ENCODE measurements at places on chromosomes 16 and 17.

- no peak for DNase-seq
These were observed 44.8 kb upstream of the CLEC18B start for GRCh38 chr16:74465851-74466685.

DNA sequence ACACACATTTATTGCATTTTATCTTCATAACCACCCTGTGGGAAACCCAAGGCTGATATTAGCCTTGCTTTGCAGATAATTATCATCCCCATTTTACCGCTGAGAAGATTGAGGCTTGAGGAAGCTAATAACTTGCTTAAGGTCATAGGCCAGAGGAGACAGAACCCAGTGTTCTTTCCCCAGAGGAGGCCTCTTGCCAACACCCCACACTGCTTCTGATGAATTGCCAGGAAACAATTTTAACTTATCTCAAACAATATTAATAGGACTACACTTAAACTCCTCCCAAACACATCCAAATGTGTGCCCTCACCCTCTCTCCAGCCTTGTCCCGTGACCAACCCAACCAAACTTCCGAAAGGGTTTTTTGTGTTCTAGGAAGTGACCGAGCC lies 2.1 kb upstream of the SPG7 start:
- no peak for DNase-seq

GRCh38 chr17:31738996-31739699 lies 119.9 kb downstream of the COPRS start:
- DNase-seq, result no peak

GRCh38 chr17:78219396-78220150 lies 5.5 kb downstream of the BIRC5 start:
- DNase-seq, result no peak

DNA sequence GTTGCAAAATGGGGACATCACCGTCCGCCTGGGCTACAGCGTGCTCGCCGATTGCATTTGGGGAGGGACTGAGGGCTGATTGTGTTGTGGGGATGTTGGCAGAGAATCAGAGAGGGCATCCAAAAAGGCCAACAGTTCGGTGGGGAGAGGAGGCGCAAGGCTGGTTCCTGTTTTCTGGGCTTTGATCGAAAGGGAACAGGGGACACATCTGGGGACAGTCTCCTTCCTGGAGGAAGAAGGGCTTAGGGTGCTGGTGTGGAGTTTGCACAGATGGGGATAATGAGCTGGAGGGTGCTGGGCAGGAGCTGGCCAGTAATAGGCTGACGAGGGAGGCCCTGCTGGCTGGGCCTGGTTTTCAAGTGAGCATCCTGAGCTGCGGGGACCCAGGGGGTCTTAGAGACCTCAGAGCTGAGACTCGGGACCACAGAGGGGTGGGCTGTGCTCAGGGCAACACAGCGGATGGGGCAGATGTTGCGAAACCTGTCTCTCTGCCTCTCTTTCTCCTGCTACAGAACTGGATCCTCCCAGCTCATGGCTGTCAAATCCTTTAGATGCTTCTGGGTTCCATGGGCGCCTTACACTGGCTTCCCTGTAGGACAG lies 288.7 kb downstream of the SEC14L1 start:
- no peak for DNase-seq

DNA sequence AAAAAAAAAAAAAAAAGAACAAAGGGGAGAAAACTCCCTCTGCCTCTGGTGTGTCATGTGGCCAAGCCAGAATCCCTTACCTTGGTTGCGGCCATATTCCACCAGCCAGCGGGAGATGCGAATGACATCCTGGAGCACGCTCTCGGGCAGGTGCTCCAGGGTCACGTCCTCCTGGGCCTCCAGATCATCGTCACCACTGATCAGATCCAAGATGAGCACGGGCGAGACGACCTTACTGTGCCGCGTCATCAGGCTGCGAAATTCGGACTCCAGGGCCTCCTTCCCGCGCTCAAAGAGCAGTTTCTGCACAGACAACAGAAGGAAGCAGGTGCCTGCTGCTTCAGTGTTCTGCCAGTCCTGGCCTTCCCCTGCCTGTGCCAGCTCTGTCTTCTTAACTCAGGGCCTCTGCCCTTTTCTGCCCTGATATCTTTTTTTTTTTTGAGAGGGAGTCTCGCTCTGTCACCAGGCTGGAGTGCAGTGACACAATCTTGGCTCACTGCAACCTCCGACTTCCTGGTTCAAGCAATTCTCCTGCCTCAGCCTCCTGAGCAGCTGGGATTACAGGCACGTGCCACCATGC lies 5.8 kb downstream of the EXOC7 start:
- no peak for DNase-seq

GRCh38 chr16:79639576-79640311 lies 39.2 kb upstream of the MAF start:
- DNase-seq, result no peak

DNA sequence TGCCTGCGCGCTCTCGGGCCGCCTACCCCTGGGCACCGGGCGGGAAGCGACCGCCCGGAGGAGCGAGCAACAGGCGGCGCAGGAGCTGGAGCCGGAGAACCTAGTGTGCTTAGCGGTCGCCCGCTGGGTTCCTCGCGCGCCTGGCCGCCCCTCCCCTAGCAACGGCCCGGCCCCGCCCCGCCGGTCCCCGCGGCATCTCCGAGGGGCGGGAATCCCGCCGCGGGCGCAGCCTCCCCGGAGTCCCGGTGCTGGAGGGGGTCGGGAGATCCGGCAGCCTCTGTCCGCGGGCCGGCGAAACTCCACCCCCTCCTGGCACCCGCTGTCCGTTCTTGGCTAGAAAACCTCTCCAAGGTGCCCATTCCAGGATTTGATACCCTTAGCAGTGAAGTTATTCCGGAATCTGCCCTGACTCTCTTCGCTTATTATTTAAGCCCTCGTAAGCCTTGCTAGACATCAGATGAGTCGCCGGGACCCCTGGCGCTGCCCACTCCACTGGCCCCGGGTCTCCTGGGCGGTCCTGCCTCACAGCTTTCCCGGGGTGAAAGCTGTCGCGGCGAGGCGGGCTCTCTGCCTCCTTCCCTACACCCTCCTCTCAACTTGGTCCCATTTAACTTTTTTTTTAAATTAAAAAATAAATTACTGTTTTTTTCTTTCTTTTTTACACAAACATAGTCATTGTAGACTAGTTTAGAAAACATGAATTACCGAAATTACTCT lies at the start of gene RPRML:
TSS of gene RPRML (minus strand) at position 107 of the 717 bp plus-strand sequence. CDS start 246 bp downstream, outside the sequence.
- DNase-seq, result no peak

- DNase-seq, result no peak
These were observed 2.2 kb upstream of the TBX4 start for GRCh38 chr17:61449707-61450640.

- no peak for DNase-seq
These were observed 100.8 kb downstream of the SLC39A11 start for GRCh38 chr17:72991651-72992050.

- DNase-seq, result no peak
These were observed 10.9 kb downstream of the SLC43A2 start for GRCh38 chr17:1617620-1618174.

GRCh38 chr17:55830699-55831471 lies 80.0 kb downstream of the PCTP start:
- no peak for DNase-seq

- DNase-seq, result no peak
These were observed 7.6 kb downstream of the CD300LD start for GRCh38 chr17:74584292-74585060.

DNA sequence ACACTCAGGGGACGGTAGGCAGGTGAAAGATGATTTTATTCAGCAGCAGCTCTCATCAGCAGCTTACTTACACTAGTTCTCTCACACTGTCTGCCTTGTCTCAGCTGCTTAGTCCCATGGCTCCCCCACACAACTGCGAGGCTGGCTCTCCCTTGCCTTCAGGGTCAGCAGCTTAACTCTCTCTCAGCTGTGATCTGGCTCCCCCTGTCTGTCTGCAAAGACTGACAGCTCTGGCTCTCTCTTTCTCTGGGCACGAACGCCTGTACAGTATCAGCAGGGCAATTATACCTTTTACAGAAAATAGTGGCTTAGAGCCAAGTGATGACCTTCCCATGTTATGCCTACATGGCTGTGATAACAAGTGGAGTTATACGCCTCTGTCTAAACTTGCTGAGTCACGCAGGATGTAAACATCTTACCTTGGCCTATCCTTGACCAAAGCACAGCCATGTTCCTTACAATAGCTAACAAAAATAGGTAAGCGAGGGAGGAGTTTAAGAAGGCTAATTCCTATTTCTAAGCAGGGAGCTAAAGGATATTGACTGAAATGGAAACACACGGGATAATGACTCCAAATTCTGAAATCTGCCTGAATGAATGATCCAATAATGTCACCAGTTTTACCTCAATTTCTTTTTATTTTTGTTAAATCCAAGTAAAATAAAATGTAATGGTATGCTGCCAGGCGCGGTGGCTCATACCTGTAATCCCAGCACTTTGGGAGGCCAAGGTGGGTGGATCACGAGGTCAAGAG lies 1.1 kb upstream of the NDUFAB1 start:
- DNase-seq, result no peak

- no peak for DNase-seq
These were observed 296.2 kb upstream of the CDH5 start for GRCh38 chr16:66070140-66070917.
